ENCODE measurements at places on chromosomes 4 and X.

- DNase-seq: no peak
Observed at GRCh38 chr4:47465004-47465403, 1.5 kb upstream of the COMMD8 start.

DNA sequence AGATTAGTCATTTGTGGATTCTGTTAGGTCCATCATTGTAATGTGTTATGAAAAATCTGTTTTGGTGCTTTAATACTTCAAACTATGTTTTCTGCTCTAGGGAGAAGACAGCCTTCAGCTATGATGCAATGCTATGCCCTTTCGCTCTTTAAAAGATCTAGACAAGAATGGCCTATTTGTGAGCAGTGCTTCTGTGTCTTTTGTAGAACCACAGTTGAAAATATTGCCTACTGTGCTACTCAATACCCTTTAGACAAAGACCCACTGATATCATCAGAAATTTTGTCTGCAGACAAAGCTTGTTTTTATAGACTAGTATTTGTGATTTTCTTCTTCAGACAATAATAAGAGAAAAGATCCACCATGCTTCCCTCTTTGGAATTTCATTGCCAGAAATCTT lies 44.6 kb upstream of the SLITRK2 start:
- DNase-seq: no peak

GRCh38 chr4:45280121-45280520 lies 553.8 kb upstream of the GNPDA2 start:
- no peak for DNase-seq

- peak; percentile 52 for DNase-seq
Observed at GRCh38 chr4:180665994-180666824, 1577.0 kb upstream of the TENM3 start.

GRCh38 chr4:141081921-141082395 lies 51.3 kb downstream of the RNF150 start:
- DNase-seq: no peak

DNA sequence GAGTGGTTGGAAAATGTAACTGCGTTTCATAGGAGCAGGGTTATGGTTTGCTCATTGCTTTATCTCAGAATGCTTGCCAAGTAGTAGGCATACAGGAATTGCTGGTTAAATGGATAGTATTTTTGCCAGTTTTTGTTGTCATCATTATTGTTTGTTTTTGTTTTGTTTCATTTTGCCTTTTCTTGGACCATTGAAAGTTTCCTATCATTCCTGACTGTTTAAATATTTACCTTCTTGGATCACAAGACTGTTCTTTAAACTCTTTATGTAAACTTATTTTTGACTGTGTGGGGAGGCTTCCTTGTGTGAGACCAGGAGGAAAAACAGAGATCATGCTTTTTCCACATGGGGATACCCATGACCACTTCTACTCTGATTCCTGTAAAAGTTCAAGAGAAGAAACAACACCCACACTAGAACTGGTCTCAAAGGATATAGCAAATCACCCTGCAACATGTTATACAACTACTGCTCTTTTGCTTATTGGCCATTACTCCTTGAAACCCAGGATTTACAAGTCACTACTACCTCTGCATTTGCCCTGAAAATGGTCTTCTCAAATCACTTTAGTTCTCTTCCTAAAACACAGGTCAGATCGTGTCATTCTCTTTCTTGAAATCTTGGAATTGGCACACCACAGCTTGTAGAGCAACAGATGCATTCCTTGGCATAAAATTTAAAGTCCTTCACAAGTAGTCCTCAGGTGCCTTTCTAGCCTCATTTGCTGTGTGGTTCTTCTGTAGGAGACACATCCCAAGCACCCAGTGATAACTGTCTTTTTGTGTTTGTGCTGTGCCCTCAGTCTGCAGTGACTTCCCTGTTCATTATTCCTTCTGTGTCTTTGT lies 51.3 kb downstream of the FNIP2 start:
- DNase-seq: no peak

GRCh38 chrX:37378404-37378803 lies 29.2 kb downstream of the PRRG1 start:
- DNase-seq: no peak

GRCh38 chr4:148434075-148434773 lies 8.0 kb downstream of the NR3C2 start:
- DNase-seq: no peak

DNA sequence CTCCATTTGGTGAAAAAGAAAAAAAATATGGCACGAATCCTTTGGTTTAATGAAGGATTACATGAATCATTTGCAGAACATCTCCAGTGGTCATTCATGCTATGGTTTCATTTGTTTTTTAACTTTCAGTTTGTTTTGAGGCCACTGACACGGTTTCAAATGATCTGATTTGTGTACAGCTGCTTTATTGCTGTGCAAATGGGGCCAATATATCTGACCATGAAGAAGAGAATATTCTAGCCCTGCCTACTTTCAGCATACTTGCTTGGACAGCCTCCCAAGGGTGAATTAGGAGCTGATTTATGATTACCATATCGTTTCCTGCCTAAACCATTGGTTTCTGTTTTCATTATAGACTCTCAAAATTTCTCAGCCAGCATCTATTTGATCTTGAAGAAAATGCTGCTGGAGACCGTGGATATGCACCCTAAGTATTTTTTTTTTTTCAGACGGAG lies 30.7 kb downstream of the SPARCL1 start:
- no peak for DNase-seq

Data from right renal pelvis (tissue), 4 donors.